Lower lobe of right lung (tissue), 2 donors: ENCODE measurements at places on chromosomes 2 and 18. TPM values are rescaled to one million over a fixed set of nuclear protein-coding genes. Genes with fewer than 3 reads are reported as not detected.

DNA sequence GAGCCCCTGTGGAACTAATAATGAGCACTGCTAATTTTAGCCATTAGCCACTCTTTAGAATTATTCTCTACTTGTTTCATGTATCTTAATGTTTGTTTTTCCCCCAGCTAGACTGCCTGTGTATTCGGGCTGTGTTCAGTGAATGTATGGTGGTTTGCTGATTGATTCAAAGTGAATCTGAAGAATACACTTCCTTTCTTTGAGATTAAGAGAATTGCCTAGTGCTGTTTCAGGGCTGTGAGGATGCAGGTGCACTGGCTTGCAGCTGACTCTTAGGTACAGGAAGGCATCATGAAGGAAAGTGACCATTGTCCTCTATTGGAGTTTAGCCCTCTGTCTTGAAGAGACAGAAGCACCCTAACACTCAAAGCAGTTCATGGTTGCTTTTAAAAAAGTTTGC, 138.7 kb downstream of the CERS6 start:
- H3K4me3 ChIP-seq = no peak overlapping the region
- H3K27ac ChIP-seq = no peak overlapping the region
- H3K27me3 ChIP-seq = no peaks in the 10 kb centered on the region
- H3K36me3 ChIP-seq = no peaks in the 10 kb centered on the region

GRCh38 chr2:104538077-104538476, 315.8 kb upstream of the POU3F3 start:
- H3K36me3 ChIP-seq = no peaks in the 10 kb centered on the region
- no peaks in the 10 kb centered on the region for H3K27me3 ChIP-seq
- H3K4me1 ChIP-seq = no peaks in the 10 kb centered on the region
- no peak overlapping the region for H3K4me3 ChIP-seq
- H3K27ac ChIP-seq = no peak overlapping the region

DNA sequence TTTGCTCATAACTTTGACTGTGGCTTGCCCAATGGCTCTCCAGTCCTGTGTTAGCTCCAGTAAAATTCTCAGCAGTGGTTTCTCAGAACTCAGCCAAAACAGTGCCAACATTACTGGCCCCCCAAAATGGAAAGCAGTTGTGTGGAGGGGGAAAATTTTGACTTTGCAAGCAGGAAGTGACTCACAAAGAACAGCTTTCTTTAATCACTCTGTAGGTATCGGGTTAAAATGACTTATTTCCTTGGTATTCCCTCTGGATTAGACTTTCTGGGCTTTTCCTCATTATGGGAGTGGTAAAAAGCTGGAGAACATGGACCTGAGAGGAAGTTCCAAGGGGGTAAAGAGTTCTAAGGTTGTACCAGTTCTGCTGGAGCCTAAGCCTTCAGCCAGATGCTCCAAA, 175.7 kb upstream of the RND3 start:
- no peaks in the 10 kb centered on the region for H3K36me3 ChIP-seq
- no peak overlapping the region for H3K27ac ChIP-seq
- no peak overlapping the region for H3K4me3 ChIP-seq

- no peaks in the 10 kb centered on the region for H3K36me3 ChIP-seq
Observed at GRCh38 chr2:204108330-204108751, 171.8 kb downstream of the ICOS start.

Gene KLHL41
- total RNA-seq = 0.68 TPM

Gene NFU1
- 44.2 TPM for total RNA-seq

Gene PPP1CB
- 233 TPM for total RNA-seq

GRCh38 chr2:120743657-120744056, 8.0 kb downstream of the GLI2 start:
- peaks cover 47% of the 10 kb centered on the region for H3K27me3 ChIP-seq
- H3K4me3 ChIP-seq = no peak overlapping the region
- H3K36me3 ChIP-seq = no peaks in the 10 kb centered on the region
- peaks cover 5% of the 10 kb centered on the region for H3K4me1 ChIP-seq

DNA sequence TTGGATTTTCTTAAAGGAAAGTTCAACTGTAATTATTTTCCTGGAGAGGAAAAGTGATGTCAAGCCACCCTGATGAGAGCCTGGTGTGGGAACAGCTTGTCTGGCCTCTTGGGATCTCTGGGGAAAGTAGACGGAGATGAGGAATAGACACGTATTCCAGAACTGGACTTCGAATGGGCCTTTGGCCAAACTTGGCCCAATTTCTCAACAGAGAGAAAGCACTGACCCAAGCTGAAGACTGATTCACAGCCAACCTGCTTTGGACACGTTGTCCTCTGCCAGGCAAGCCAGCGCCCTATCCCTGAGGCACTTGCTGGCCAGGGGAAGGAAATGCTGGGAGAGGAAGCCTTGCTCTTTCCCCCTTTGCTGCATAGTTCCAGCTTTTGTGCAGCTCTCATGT, 70.8 kb upstream of the CTAGE1 start:
- H3K36me3 ChIP-seq = no peaks in the 10 kb centered on the region
- H3K4me3 ChIP-seq = no peak overlapping the region
- no peak for DNase-seq
- no peak overlapping the region for H3K27ac ChIP-seq

DNA sequence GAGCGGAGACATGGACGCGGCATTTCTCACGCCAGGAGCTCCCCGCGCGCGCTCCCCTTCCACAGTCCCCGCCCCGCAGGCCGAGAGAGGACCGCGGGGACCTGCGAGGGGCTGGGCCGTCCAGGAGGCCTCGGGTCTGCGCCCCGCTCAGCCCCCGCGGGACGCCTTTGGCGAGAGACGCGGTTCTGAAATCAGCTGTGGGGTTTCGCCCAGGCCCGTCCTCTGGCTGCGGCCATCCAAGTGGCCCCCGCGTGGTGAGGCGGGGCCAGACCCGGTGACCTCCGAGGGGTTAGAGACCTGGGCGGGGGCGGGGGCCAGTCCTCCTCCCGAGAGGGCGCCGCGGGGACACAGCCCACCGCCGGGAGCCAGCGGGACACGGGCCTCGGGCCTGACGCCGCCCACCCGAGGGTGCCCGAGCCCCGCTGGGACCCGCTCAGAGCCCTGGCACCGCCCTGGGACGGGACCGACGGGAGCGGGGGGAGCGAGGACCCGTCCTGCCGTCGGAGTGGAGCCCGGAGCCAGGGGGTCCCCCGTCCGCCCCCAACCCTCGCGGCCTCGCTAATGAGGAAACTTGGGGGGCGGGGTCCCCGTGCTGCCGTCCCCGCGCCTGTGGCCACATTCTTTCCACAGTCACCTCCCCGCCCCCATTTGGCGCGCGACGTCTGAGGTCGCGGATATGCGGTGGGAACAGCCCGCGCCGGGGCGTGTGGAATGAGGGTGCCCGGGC, 6.1 kb upstream of the SALL3 start:
- H3K4me1 ChIP-seq = peaks cover 4% of the 10 kb centered on the region
- no peak for DNase-seq
- H3K27ac ChIP-seq = no peak overlapping the region
- H3K36me3 ChIP-seq = no peaks in the 10 kb centered on the region

DNA sequence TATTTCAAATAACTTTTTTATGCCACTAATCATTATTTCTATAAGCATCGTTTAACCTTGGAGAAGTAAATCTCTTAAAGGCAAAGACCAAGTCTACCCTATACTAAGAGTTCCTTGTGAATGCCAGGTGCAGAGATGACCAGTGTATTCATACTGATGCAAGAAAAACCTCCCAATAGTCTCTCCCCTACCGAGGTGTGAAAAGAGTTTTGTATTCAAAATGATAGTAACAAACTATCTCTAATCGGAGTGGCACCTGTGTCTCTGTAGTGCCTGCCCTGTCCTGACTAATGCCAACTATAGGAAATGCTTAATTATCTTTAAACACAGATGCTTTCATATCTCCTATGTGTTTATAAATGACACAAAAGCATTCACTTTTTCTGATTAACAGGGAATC, 798.5 kb downstream of the TRIB2 start:
- H3K4me3 ChIP-seq = no peak overlapping the region
- no peaks in the 10 kb centered on the region for H3K36me3 ChIP-seq
- no peak for DNase-seq
- H3K27ac ChIP-seq = no peak overlapping the region
- no peaks in the 10 kb centered on the region for H3K4me1 ChIP-seq

DNA sequence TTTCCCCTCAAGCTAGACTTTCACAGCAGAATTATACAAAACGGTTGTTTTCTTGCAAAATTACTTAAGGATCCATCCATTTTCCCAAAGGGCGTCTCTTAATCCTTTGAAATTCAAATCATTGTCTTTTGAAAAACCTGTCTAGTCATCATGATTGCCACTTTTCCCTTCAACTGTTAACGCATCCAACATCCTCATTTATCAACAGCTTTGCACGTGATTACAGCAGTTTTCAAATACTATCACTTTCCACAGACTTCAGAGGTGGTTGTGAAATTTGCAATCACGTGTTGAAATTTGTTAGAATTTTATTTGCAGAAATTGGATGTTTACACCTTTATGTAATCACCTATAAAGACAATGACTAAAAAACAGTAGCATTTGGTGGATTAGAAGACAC, 304.4 kb upstream of the SLC39A10 start:
- no peaks in the 10 kb centered on the region for H3K36me3 ChIP-seq
- H3K4me3 ChIP-seq = no peak overlapping the region
- H3K27me3 ChIP-seq = no peaks in the 10 kb centered on the region
- no peaks in the 10 kb centered on the region for H3K4me1 ChIP-seq
- DNase-seq = no peak

Gene ASAP2
- total RNA-seq = 24.3 TPM

DNA sequence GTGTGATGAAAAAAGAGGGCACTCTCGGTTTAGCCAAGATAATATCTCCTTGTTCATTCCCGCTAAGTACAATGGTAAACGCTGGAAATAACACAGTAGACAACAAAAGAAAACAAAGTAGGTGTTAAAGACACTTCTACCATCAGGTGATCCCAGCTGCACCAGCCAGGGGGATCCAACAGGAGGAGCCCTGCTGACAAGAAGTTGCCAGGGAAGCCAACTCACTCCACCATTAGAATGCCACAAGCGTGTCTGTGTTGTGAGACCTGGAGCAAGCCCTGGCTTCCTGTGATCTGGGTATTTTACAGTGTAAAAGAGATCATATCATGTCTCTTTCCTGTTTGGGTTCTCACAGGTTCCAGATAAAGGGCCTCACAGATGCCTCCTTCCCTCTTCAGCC, 117.0 kb downstream of the GRB14 start:
- DNase-seq = no peak
- no peak overlapping the region for H3K27ac ChIP-seq
- no peaks in the 10 kb centered on the region for H3K27me3 ChIP-seq

GRCh38 chr2:16652296-16653082, 13.1 kb downstream of the CYRIA start:
- peaks cover 81% of the 10 kb centered on the region for H3K4me1 ChIP-seq
- H3K4me3 ChIP-seq = no peak overlapping the region
- peak overlapping the region; percentile 78 for H3K27ac ChIP-seq
- no peak for DNase-seq

DNA sequence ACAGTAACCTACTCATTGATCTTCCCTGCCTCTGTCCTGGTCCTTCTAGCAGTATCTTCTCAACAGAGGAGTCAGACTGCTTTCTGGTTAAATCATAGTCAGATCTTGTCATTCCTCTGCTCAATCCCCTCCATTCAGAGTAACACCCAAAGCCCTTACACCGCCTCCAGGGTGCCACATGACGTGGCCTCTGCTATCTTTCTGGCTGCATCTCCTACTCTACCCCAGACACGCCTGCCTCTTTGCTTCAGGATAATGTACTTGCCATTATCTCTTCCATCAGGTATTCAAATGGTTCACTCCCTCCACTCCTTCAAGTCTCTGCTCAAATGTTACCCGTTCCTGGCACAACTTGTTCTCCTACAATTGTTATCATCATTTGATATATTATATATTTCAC, 36.3 kb upstream of the ACVR2A start:
- no peak for DNase-seq
- H3K27me3 ChIP-seq = no peaks in the 10 kb centered on the region
- H3K36me3 ChIP-seq = no peaks in the 10 kb centered on the region

GRCh38 chr18:74284191-74284979, 7.4 kb downstream of the CYB5A start:
- H3K4me1 ChIP-seq = peaks cover 78% of the 10 kb centered on the region
- no peaks in the 10 kb centered on the region for H3K27me3 ChIP-seq
- peaks cover 6% of the 10 kb centered on the region for H3K36me3 ChIP-seq
- H3K27ac ChIP-seq = peak overlapping the region; percentile 73
- peak overlapping the region; percentile 24 for H3K4me3 ChIP-seq
- no peak for DNase-seq

- DNase-seq = no peak
- no peaks in the 10 kb centered on the region for H3K36me3 ChIP-seq
- no peaks in the 10 kb centered on the region for H3K27me3 ChIP-seq
- H3K27ac ChIP-seq = no peak overlapping the region
Observed at GRCh38 chr18:47166294-47166693, 9.9 kb downstream of the IER3IP1 start.

Gene SCN2A
- total RNA-seq = 0.35 TPM

Gene CD207
- 3.0 TPM for total RNA-seq

DNA sequence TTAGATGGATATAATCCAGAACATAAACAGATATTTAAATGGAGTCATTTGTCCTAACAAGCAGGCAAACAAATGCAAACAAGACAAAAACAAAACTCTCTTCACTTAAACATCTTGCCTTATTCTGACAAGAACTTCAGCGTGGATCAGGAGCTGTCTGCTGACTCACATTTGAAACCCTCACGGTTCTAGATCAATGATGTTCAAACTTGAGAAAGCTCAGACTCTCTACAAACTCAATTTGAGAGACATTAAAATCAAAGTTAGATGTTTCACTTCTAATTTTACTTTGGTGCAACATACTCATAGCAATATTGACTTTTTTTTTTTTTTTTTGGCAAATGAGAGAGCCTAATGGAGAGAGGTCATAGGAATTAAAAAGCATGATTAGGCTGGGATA, 362.8 kb upstream of the SLC14A2 start:
- H3K27me3 ChIP-seq = no peaks in the 10 kb centered on the region
- DNase-seq = no peak
- no peak overlapping the region for H3K4me3 ChIP-seq
- no peaks in the 10 kb centered on the region for H3K36me3 ChIP-seq
- no peak overlapping the region for H3K27ac ChIP-seq

Gene SERPINB3
- total RNA-seq = not detected

Gene NFE2L2
- total RNA-seq = 105 TPM

GRCh38 chr18:60754413-60755009, 381.9 kb upstream of the MC4R start:
- H3K27ac ChIP-seq = no peak overlapping the region
- H3K4me3 ChIP-seq = no peak overlapping the region
- DNase-seq = no peak
- H3K4me1 ChIP-seq = no peaks in the 10 kb centered on the region
- H3K27me3 ChIP-seq = no peaks in the 10 kb centered on the region

DNA sequence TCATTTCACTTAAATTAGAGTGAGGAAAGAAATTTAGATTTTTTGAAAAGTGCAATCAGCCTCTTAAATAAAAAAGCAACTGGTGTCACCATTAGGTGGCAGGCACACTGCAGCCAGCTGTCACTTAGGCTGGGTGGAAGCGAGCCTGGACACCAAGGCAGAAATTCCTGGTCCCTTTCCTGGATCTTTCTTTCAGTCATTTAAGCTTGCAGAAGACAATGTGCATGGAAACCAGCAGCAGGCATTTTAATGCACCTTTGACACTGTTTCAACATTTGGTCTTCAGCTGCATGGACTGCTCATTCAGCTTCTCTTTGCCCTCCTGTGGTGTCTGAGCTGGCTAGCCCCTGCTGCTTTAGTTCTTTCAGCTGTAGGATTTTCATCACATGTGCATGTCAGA, 61.0 kb downstream of the AQP4 start:
- DNase-seq = no peak
- H3K4me3 ChIP-seq = no peak overlapping the region
- H3K36me3 ChIP-seq = no peaks in the 10 kb centered on the region
- no peaks in the 10 kb centered on the region for H3K27me3 ChIP-seq
